ENCODE measurements at places on chromosomes 2 and 18.

DNA sequence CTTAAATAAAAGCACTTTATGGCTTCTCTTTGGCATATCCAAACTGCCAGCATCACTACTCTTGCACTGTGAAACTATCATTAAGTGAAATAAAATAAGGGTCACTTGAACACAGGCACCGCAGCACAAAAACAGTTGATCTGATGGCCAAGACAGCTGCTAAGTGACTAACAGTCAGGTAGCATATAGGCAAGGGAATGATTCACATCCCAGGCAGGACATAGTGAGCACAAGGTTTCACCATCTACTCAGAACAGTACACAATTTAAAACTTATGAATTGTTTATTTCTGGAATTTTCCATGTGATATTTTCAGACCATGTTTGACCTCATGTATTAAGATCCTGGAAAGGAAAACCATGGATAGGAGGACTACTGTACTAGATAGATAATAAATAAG lies 214.2 kb downstream of the MREG start:
- DNase-seq: no peak

GRCh38 chr18:54774981-54775665 lies 53.2 kb upstream of the RAB27B start:
- no peak for DNase-seq

- DNase-seq: no peak
These were observed 230.1 kb downstream of the ALPK2 start for GRCh38 chr18:58398648-58399398.

DNA sequence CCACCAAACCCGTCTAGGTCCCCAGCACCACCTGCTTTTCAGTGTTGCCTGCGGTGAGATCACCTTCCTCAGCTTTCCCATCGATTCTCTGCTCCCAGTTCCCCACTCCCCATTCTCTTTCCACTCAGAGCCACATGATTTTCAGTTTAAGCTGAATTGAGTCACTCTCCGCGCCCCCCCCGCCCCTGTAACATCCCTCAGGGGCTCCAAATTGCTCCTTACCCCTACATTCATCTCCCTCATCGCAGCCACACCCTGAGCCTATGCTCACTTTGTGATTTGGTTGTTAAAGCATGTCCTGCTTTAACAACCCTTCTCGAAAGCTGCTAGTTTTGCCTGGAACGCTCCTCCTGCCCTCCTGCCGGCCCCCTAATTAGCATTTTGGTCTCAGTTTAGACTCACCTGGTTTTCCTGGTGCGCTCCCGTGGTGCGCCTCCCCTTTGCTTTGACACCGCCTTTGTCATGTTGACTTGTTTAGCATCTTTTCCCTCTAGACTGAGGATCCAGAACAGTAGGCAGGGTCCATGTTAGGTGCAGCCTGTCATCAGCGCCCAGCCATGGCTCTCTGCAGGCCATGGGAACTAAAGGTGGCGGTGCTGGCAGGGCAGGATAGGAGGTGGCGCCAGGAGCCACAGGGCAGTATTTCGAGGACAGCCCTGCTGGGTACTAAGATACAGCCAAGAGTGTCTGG lies 60.8 kb downstream of the ST3GAL5 start:
- peak; percentile 25 for DNase-seq

GRCh38 chr2:58606799-58607198 lies 365.7 kb upstream of the FANCL start:
- peak; percentile 65 for DNase-seq

DNA sequence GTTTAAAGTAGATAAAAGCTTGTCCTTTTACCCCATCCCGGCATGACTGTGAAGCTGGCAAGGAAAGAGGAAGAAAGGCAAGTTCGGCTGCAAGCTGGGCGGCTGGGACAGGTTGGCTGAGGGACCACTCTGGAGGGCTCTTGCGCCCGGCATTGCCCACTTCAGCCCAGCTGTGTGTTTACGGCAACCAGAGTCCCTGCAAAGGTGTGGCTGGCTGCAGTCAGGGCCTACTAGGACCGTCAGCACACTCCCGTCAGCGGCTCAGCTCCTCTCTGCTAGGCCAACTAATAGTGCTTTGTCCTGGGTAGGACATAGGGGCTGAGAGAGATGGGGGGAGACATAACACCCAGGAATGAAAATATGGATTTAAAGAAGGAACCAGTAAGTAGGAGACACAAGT lies 11.7 kb upstream of the SAP130 start:
- no peak for DNase-seq

GRCh38 chr2:215507136-215507535 lies 71.3 kb upstream of the FN1 start:
- peak; percentile 69 for DNase-seq

GRCh38 chr18:5431836-5432575 lies 111.8 kb downstream of the EPB41L3 start:
- no peak for DNase-seq

GRCh38 chr2:60679036-60679780 lies 76.9 kb upstream of the PAPOLG start:
- DNase-seq: no peak

GRCh38 chr2:138950486-138950885 lies 170.3 kb upstream of the NXPH2 start:
- DNase-seq: no peak

DNA sequence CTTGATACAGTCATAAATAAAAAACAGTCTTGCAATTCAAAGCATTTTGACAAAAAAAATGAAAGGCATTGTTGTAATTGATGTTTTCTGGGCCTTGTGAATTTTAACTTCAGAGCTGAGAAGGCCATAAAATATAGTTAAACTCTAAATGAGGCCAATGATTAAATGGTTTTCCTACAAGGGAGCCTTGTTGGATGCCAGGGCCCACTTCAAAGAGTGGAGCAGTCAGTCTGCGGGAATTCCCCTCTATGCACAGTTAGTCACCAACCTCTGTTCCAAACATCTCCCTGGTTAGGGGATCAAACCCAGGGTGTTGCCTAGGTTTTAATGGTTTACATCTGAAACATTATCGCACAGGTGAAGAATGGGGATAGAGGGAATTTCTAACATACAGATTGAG lies 143.4 kb downstream of the NCKAP5 start:
- DNase-seq: no peak

DNA sequence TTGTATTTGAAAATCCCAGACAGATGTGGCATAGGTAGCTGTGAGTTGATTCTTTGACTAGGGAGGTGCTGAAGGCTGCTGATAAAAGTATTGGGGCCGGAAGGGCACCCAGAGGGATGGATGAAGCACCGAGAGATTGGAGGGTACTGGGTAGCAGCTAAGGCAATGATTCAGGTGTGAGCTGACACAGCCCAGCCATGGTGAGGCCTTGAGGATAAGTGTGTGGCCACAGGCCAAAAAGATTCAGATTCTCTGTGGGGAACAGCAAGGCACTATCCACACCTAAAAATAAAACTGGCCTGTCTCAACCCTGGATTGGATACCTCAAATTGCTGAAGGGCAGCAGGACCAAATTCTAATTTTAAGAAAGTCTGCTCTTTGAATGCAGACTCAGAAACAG lies 35.2 kb downstream of the RDH14 start:
- no peak for DNase-seq

DNA sequence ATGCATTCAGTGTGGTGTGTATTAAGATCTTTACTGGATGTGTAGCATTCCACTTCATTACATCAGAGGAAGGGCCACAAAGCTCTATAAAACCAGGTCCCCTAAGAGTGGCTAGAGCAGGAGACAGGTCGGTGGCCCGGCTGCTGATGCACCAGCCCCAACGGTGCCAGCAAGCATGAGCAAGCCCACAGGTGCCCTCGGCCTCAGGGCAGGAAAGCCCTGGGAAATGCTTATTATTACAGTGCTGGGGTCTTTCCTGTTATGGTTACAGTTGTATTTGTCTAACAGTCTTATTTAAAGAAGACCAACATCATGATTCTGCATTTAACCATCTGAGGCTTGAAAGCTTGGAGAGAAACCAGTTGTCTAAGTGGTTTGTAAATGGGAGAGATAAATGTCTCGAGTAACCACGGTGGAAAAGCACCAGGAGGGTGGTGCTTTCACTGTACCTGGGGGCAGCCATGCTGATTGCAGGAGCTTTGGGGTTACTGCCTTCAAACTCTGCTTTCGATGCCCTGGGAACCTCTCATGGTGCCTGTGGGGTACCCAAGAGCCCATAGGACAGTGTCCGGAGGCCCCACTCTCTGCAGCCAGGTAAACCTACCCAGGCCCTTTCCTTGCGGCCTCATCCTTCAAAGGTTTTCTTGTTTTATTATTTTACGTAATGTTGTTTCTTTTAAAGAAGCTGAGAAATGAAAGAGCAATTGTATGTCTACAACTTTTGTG lies 133.1 kb downstream of the SH3RF3 start:
- DNase-seq: no peak

DNA sequence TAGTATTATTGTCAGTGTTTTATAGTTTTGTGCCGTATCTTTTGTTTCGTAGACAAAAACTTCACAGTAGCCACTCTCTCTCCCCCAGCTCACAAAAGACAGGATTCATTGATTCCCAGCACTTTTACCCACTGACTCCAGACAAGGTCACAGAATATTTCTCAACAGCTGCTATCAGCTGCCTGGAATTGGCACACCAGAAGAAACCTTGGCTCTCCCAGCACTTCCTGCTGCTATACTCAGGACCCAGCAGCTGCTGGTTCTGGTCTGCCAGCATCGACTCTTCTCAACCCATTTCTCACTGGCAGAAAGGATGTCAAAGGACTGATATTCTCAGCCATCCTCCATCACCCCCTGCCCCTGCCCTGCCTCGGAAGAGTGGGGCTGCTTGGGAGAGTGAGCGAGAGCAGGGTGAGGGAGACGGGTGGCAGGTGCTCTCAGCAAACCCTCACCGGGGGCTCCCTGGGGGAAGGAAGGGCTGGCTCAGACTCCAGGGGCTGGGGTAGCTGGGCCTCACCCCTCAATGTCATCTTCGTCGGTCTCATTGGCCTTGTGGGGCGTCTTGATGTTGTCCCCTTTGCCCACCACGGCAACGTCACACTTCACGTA lies 6.1 kb upstream of the OTOF start:
- DNase-seq: no peak

DNA sequence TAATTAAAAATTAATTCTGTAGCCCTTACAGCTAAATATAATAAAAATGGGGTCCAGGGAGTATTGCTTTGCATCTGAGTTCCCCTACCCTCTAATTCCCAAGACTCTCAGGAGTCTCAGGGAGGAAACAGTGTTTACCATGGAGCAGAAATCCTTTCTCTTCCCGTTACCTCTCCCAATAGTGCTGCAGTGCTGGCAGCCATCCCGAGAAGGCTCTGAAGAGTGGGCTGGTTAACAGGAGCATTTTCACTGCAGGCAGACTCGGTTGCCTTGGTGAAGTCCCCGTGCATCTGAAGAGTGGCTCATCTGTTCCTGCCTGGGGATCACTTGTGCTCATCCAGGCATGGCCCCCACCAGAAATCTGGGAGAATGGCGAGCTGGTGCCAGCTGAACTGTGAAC lies 41.8 kb upstream of the TMEM178A start:
- DNase-seq: no peak

GRCh38 chr18:54222922-54223567 lies 1.4 kb downstream of the MBD2 start:
- DNase-seq: peak; percentile 38

GRCh38 chr2:28172114-28172898 lies 220.4 kb upstream of the FOSL2 start:
- DNase-seq: no peak
